ENCODE measurements at places on chromosomes 3 and 15.

DNA sequence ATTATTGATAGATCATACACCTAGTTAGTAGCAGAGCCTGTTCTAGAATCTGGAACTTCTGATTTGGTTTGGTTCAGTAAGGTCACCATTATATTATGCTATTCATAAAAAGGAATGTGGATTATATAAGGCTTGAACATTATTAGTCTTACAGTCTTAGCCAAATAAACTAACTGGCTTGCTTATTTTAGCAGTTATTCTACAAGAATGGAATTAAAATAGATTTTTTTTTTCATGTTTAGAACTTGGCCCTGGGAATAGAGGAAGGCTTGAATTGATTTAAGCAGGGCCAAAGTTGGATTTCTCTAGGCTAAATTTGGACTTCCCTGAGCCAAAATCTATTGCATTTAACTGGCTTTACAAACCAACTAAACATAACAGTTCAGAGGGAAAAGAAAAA, 24.4 kb downstream of the DTWD1 start:
- DNase-seq = no peak

GRCh38 chr15:67521783-67522568, 1.0 kb downstream of the C15orf61 start:
- no peak for DNase-seq

GRCh38 chr15:50065279-50065678, 53.8 kb downstream of the ATP8B4 start:
- DNase-seq = no peak

GRCh38 chr15:29924750-29925149, 102.5 kb upstream of the TJP1 start:
- DNase-seq = peak; percentile 37

DNA sequence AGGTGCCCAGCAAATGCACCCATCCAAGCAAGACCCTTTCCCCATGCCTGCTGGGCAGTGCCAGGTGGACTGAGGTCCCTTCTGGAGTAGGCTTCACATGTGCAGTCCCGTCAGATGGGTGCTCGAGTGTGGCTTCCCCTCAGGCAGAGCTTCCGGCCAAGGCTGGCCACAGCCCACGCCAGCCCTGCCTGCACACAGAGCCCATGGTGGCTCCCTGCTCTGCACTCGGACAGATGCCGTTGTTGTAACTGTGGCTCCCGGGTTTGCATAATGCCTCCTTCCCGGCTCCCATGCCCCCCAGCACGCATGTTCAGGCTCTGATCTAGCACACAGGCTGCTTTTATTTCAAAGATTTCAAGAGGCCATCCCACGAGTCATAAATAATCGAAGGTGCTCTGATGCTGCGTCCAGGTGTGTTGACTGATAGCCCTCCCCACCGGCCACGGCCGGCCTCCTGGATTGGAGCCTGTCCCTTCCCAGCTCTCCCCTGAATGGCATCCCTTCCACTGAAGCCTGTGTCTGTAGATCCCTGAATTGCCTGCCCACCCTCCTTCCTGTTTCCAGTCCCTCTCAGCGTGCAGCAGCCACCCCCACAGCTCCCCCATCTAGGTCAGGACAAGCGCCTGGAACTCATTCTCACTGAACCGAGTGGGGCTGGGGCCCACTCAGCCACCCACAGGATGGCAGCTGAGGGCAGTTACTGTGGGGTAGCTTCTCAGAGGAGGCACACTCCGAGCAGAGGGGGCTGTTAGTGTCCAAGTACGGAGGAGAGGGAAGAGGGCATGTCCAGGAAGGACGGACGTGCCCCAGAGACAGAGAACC, 100.0 kb upstream of the LINGO1 start:
- no peak for DNase-seq

GRCh38 chr3:102161384-102162006, 273.3 kb upstream of the ZPLD1 start:
- DNase-seq = no peak

DNA sequence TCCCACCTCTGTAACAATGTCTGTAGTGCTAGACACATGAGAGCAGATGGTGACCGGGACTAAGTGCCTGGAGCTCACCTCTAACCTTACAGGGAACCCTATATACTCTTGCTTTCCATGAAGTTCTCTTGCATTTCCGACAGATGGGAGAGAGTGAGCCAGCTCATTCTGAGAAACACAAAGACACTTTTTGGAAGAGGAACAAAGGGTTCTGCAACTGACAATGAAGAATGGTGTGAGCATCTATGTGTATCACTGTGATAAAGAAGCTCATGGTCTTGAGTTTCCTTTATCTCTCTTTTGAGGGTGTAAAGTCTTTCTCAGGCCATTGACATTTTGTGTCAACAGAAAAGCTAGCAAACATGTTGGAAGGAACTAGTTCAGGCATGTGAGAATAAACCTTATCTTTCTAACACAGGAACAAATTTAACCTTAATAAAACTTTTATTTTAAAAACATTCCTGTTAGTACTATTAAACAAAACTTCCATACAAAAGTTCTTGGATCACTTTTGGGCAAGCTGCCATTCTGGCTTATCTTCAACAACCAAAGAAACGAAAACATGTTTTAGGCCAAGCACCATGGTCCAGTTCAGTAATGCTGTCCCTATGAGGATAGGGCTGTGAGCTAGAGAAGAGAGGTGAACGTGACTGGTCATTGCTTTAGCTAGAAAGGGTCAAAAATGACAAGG, 142.7 kb downstream of the THRB start:
- DNase-seq = no peak

GRCh38 chr3:184864000-184864399, 52.0 kb downstream of the VPS8 start:
- DNase-seq = no peak

- DNase-seq = no peak
Measured at GRCh38 chr3:52782412-52783210, 5.2 kb downstream of the ITIH1 start.

DNA sequence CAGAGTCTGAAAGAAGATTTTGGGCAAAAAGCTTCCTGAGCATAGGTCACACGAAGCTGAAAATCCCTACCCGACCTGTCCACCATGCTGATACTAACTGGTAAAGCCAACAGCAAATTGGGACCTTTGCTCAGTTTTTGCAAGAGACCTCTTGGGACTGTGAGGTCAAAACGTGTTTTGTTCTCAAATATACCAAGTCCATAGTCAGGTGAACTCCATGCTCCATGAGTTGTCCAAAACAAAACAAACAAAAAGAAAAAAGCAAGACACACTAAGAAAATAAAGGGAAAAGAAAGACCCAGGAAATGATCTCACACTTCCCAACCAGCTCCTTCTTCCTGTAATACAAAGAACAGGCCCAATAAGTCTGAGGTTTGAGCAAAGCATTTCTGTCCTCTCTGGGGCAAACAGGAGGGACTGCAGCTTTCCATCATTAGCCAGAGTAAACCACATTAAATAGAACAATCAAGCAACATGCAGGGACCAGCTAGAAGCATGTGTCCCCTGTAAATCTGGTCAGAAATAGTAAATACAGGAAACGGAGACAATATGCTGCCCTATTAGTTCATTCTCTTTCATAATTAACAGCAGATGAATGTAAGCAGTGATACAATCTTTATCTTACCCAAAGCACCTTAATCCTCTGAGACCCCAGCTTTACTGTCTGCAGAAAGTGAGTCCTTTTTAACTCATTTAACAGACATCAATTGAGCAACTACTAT, 125.0 kb upstream of the LIPC start:
- no peak for DNase-seq

- no peak for DNase-seq
Measured at GRCh38 chr3:128400671-128401070, 66.0 kb downstream of the DNAJB8 start.

- no peak for DNase-seq
Measured at GRCh38 chr3:109385442-109386318, 48.3 kb upstream of the DPPA4 start.

- DNase-seq = no peak
Measured at GRCh38 chr3:114213627-114214541, 23.5 kb downstream of the ZNF80 start.

GRCh38 chr15:80265021-80265420, 13.0 kb upstream of the CTXND1 start:
- DNase-seq = no peak

GRCh38 chr3:94420931-94421330, 358.1 kb downstream of the NSUN3 start:
- no peak for DNase-seq

- no peak for DNase-seq
Measured at GRCh38 chr15:63411866-63412265, 30.2 kb upstream of the CA12 start.

DNA sequence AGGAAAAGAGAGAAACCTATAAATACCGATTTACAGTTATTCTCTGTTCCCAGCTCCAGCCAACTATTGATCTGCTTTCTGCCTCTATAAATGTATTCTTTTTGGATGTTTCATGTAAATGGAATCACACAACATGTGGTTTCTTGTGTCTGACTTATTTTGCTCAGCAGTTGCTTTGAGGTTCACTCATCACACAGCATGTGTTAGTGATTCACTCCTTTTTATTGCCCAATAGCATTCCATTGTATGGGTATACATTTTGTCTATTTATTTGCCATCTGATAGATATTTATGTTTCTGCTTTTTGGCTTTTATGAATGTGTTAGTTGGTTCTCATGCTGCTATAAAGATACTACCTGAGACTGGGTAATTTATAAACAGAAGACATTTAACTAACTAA, 23.6 kb downstream of the CCR1 start:
- DNase-seq = no peak

GRCh38 chr3:18751514-18751913, 326.4 kb upstream of the SATB1 start:
- DNase-seq = no peak

- DNase-seq = no peak
Measured at GRCh38 chr3:121914081-121914998, 20.1 kb downstream of the SLC15A2 start.

DNA sequence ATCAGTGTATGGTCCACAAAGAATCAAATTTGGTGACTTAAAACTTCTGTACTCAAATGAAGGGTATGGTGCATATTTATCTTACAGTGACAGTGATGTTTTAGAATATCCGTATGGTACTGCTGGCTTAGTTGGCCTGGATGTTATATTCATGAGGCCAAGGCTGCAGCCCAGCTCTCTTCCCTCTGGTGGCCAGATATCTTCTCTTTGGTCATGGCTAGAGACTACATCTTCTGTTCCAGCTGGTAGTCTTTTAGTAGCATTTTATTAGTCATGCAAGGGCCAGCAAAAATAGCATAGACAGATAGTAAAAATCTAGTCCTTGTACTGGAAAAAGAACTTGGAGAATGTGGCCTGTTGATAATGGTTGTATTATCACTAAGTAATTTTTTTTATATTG, 124.0 kb upstream of the ROPN1 start:
- DNase-seq = no peak

- DNase-seq = no peak
Measured at GRCh38 chr15:68528626-68529290, 50.0 kb upstream of the CORO2B start.

DNA sequence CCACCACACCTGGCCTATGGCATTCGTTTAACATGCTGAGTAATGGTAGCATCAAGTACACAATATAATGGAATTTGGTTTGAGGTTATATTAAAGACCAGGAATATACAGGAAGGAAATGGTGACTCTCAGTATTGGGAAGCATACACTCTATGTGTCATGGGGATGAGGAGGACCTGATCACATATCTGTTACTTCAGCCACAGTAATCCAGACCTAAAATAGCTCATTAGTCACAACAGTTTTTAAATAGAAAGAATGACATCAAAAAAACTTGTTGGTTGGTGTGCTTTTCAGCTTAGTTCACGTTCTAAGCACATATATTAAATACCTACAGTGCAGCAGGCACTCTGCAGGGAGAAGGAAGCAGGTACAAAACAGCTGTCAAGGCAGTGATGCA, 52.5 kb upstream of the ATP2C1 start:
- no peak for DNase-seq

DNA sequence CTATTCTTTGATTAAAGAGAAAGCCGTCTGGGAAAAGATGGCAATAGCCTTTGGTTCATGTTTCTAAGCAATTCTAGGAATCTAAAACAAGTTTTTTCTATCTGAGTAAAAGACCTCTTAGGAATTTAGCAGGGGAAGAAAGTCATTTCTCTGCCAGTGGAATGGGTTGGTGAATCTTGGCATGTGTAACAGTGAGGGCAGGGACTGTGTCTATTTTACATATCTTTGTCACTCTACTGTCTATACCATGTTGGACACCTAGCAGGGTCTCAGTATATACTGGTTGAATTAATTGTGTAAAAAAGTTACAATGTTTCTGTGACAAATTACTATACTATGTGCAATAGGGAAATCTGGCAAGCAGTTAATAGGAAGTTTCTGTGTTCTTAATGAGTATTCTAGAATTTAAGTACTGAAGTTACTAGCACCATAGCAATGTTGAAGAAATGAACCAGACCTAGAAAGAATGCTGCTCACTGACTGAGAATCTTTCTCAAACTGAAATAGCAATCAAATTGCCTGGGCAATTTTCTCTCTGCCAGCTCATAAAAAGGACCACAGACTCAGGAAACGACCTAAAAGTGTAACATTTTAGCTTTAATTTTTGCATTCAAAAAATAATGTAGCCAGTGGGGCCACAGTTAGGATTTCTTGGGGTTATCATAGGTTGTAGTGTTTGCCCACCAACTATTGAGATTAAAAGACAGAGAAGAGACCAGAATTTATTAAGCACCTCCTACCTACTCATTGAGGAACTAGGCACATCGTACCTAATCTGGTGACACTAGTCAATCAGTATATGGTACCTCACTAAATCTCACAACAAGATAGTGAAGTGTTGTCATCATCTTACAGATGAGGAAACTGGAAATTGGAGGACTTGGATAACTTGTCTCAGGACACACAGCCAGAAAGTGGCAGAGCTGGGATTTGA, 56.2 kb upstream of the LEKR1 start:
- DNase-seq = no peak

DNA sequence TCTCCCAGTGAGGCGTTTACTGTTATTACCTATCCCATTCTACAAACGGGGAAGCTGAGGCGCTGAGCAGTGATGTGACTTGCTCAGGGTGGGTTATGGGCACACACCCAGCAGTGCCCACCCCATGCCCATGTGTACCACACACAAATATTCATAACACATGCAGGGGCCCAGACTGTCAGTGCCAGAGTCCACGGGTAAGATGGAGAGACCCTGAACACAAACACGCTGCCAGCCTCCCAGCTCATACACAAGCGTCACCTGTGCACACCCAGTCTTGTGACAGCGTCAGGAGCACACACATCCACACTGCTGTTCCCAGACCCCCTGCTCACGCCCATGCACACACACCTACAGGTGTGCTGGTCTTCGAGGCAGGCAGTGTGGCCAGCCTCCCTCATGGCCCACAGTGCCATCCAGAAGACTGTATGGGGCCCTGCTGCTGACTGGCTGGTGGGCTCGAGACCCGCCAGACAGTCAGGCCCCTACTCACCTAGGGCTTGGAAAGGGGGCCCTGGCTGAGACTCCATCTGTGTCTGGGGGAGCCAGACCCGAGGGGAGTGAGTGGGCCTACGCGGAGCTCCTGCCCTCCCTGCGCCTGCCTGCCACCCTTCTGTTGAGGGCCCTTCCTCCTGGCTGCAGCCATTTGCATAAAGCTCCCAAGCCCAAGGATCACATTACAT, 39.4 kb downstream of the DNAJB8 start:
- no peak for DNase-seq

DNA sequence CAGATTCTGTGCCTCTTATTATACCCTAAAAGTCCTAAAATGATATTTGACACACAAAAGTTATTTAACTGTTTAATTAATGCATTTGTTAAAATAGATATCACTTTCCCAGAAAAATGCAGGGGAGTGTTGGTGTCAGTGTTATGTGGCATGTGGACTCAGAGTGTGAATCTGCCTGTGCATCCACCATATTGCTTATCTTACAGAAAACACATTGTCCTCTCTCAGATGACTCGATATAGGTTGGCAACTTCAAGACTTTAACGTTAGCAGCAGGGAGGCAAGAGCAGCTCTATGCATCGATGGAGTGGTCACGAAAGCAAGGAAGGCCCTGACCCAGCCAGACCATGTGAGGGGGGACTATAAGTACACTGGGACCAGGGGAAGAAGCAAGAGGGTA, 165.4 kb upstream of the DCBLD2 start:
- no peak for DNase-seq
